Stimulated activated CD4-positive, alpha-beta T cell treated with anti-CD3 and anti-CD28 coated beads, TNF-alpha, amount 100 ng/mL, for 4 hours (primary cell): ENCODE measurements at places on chromosomes 1 and 21.

DNA sequence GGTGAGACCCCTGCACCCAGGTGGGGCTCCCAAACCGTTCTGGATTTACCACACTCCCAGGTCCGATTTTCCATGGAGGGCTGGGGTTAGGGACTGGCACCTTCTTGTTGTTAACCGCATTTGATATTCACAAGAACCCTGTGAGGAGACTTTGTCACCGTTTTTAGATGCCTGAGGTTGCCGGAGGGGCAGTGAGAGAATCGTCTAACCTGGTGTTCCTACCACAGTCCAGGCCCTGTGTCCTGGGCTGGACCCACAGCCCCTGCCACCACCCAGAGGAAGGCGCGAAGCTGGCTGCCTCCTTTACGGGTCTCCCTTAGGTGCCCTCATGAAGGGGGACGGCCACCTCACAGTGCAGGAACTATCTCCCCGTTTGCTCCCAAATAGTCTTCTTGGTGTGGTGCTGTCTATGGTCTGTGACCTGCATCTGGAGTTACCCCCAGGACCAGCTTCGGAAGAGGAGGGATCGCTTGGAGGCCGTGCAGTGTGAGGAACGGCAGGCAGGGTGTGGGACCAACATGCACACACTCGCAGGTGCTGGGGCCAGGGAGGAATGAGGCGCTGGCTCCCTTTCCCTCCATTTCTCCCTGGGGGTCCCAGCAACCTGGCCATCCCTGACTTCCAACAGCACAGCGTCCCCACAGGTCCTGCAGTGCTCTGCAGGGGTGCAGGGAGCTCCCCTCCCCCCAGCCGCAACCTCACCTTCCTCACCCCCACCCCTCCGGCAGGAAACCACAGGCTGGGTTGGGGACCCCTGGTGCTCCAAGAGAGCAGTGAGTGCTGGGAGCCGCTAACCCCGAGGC lies 7.0 kb downstream of the SIM2 start:
- no peak for DNase-seq

- DNase-seq: no peak
These were observed 648.7 kb downstream of the USP25 start for GRCh38 chr21:16378525-16378924.

DNA sequence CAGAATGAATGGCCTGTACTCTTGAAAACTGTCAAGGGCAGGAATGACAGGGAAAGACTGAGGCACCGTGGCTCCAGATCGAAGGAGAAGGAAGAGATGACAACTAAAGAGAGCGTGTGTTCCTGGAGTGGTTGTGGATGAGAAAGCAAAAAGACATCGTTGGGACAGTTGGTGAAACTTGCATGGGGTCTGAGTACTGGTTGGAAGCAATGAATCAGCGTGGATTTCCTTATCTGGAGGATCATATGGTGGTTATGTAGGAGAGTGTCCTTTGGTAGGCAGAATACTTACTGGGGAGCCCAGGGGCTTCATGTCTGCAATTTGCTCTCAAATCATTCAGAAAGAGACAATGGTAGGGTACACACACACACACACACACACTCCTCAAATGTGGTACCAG lies 13.9 kb downstream of the LEMD1 start:
- no peak for DNase-seq

DNA sequence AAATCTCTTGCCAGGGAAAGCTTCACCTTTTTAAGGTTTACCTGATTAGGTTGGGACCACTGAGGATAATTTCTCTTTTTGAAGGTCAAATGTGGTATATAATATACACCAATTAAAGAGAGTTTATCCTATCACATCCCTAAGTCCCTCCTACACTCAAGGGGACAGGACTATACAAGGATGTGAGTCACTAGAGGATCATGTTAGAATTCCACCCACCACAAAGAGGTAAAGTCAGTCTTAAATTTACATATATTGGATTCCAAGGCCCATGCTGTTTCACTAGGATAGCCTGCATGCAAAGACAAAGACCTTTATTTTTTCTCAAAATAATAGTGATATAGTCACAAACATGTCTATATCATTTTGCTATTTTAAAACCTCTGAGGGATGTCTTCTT lies 164.4 kb downstream of the GIPC2 start:
- no peak for DNase-seq

GRCh38 chr1:33327587-33328325 lies 6.9 kb upstream of the A3GALT2 start:
- DNase-seq: no peak

GRCh38 chr1:18384471-18384870 lies 96.3 kb upstream of the KLHDC7A start:
- no peak for DNase-seq

GRCh38 chr21:35351434-35351833 lies 302.3 kb upstream of the RUNX1 start:
- DNase-seq: no peak

DNA sequence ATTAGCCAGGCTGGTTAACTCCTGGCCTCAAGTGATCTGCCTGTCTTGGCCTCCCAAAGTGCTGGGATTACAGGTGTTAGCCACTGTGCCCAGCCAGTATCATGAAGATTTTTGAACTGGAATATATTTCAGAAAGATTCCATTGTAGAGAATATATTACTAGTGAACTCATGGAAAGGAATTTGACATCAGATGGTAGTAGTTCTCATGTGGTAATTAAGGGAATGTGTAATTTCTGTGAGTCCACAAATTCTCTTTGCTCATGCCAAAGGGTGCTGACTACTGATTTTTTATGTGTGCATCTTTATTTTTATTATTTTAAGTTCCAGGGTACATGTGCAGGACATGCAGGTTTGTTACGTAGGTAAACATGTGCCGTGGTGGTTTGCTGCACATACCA lies 10.4 kb downstream of the DTL start:
- DNase-seq: no peak

GRCh38 chr1:71135571-71135970 lies 54.7 kb upstream of the ZRANB2 start:
- no peak for DNase-seq

GRCh38 chr1:203168991-203169390 lies 6.6 kb downstream of the MYBPH start:
- no peak for DNase-seq

DNA sequence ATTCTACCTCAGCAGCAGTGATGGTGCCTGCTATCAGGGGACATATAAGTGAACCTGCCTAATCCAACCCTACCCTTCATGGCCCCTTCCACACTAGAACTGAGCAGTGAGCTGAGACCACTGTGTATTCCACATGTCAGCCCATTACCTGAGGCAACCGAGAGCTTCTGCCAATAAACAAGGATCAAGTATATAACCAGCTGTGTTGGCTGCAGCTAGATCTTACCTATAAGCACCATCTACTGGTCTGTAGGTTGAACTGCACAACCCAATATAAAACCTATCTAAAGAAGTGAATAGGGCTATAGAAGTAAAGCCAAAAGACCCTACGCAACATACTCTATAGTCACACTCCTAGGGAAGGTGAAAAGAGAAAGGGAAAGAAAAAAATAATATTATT lies 376.9 kb downstream of the HHIPL2 start:
- no peak for DNase-seq

- no peak for DNase-seq
These were observed 86.1 kb downstream of the SLC16A1 start for GRCh38 chr1:112869895-112870294.

DNA sequence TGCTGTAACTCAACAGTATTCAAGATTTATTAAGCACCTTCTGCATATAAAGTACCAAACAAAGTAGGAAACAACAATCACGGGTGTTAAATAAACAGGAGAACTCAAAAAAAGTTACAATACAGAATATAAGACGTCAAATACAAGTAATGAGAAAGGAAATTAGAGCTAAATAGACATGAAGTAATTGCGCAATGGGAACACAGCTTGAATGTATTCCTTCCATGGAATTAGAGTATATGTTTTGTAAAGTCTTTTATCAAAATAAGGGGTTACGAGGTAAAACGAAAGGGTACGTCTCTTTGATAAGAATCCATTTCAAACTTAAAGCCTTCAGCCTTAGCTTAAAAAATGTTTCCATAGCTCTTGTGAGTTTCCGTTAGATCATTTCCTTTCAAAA lies 109.1 kb downstream of the SPATA6 start:
- no peak for DNase-seq

GRCh38 chr1:23597635-23598388 lies 38.5 kb upstream of the ID3 start:
- DNase-seq: no peak

- no peak for DNase-seq
These were observed 4.3 kb upstream of the SLC30A1 start for GRCh38 chr1:211583011-211583992.

DNA sequence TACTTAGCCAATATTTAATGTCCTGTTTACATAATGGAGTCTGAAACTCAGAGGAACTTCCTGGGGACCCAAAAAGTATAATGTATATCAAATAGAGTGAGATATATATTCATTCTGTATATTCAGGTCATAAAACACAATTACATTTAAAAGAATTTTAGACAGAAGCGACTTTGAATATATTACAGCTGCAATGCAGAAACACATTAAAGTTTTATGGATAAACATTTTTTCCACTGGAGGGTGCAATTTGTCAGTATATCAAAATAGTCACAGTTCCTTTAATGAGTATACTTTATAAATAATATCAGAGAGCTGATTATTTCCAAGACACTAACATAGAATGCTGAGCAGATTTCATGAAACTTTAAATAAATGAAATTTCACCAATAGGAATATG lies 43.9 kb upstream of the CRB1 start:
- DNase-seq: no peak

DNA sequence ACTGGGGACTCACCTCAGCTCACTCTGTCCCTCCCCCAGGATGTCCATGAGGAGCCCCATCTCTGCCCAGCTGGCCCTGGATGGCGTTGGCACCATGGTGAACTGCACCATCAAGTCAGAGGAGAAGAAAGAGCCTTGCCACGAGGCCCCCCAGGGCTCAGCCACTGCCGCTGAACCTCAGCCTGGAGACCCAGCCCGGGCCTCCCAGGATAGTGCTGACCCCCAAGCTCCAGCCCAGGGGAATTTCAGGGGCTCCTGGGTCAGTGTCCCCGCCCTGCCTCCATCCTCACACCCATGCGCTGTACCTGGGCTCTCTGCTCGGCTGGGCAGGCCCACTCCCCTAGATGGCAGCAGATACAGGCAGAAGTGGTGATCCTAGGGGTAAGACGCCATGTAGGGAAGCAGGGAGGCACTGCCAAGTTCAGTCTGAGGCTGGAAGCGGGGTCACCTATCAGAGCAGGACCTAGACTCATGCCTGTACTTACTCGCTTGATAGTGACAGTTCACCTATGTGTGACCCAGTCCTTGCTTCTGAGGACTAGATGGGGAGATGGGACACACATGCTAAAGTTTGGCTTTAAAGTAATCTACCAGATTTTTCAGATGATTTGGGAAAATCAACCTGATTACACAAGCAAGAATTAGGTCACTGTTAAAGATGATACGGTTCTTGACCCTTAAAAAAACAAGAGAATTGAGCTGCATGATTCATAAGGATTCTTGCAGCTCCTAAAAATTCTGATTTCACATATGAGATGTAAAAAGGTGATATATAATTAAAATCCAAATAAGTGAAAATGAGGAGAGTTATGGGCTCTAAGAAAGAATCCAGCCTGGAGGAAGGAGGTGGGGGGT lies 38.7 kb downstream of the ETNK2 start:
- no peak for DNase-seq

DNA sequence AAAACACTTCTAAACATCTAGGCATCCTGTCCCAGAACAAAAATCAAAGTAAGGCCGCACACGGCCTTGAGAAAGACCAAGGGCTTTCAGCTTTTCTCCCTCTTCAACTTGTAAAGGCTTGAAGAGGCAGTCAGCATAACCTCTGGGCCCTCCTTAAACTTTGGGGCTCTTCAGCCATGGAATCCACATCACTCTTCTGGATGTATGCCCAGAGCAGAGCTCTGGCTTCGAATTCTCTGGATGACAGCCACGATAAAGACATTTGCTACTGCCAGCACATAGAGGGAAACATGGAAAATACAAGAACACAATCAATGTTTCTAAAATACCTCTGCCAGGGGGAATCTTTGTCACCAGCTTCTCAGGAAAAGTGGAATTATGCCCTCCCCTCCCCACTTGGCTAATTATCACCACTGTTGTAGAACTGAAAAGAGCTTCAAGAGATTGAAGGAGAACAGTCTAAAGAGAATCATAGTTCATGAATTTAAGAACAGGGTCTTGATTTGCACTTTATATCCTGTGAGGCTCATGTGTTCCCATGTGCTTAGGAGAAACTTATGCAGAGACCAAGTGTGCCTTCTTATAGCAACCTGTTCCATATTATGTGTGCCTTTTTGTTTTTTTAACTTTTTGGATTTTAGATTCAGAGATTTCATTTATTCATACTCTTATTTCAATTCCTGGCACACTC lies 39.0 kb upstream of the DPT start:
- no peak for DNase-seq

- no peak for DNase-seq
These were observed 34.3 kb downstream of the TNFSF18 start for GRCh38 chr1:173016419-173016818.

- DNase-seq: no peak
These were observed 14.6 kb upstream of the C1orf159 start for GRCh38 chr1:1130206-1131120.

DNA sequence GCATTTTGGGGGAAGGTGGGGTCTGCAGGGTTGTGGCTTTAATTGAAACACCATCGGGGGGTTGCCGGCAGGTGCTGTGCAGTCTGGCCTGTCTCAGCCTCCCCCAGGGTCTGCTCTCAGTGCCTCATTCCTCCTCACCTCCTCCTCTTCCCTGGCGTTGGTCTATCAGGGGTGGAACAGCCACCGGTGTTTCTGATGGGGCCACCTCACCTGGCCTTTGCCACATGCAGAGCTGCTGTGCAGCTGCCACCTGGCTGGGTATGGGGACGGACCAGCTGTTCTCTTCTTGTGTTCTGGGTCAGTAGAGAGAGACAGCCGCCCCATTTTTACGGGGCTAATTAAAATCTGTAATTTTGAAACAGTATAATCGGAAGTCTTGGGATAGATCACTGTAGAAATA lies 53.9 kb downstream of the SPSB1 start:
- no peak for DNase-seq

DNA sequence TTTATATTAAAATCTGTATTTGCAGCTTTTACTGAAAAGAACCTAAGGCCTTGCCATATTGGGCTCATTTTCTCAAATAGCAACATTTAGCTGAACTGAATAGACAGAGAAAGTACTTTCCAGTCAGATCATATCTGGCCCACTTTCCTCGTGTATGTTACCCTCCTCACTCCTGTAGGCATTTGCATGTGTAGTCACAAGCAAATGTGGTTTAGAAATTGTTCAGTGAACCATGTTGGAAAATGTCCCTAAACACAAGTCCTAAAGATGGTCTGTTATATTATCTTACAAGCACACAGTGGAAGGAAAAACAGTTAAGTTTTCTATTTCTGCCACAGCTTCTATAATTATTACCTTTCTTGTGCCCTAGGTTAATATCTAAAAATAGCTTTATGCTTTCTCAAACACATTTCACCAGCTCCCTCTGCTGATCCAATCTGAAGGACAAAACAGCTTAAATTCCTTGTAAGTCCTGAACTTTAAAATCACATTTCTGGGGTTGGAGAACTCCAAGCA lies 606 bp upstream of the FMO4 start:
- DNase-seq: no peak

GRCh38 chr1:78434351-78434750 lies 56.4 kb upstream of the PTGFR start:
- DNase-seq: no peak
